Stimulated activated CD8-positive, alpha-beta memory T cell treated with anti-CD3 and anti-CD28 coated beads, Interleukin-4, amount 100 ng/mL, for 4 hours (primary cell): ENCODE measurements at places on chromosomes 5 and 9.

- DNase-seq, result no peak
Observed at GRCh38 chr5:98793223-98793622, 19.8 kb downstream of the RGMB start.

- no peak for DNase-seq
Observed at GRCh38 chr9:137968235-137968634, 90.7 kb downstream of the CACNA1B start.

DNA sequence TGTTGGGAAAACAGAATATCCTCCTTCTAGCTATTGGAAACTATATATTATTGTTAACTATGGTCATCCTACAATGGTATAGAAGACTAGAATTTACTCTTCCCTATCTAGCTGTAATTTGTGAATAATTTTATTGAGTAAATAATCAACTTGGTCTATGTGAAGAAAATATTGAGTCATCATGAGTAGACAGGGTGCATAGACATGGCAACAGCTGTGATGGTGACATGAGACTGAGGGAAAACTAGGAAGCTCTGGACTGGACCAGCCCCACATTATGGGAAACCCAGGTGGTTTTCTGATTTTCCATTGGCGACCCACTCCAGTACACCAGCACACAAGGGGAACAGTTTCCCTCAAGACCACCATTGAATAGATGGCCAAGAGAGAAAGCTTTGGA lies 95.0 kb downstream of the APBA1 start:
- DNase-seq, result no peak

DNA sequence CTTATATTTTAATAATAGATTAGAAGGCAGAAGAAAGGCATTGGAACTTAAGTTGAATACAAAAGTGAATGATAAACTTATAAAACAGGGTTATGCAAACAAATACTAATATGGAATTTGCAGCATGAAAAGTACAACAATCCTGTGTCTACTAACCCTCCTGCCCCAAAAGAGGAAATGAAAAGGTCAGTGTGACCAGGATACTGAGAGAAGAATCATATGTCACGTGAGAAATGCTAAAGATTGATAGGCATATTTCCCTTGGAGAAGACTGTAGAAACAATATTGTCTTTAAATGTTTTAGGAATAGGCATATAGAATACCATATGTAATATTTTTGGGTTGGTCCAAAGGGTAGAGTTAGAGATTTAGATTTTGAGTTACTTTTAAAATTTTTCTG lies 3.8 kb downstream of the WDR36 start:
- no peak for DNase-seq

DNA sequence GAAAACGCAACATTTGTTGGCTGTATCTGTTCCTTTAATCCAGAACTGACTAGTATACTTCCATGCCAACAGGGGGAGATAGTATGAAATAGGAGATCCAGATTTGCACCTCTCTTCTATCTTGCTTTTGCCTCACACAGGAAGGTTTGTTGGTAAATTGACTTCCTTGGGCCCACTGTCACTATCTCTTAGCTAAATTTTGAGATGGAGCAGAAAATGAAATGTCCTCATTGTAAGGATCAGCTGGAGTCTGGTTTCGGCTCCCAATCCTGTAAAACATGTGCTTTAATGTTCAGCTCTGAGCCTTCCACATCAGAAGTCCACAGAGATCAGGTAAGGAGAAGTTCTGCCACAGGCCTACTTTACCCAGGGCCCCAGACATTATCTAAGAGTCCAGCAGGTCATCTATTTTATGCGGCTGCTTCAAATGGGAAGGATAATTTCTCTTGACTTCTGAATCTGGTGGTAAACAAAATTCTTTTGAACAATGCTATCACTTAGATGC lies 176.8 kb downstream of the FER start:
- no peak for DNase-seq

DNA sequence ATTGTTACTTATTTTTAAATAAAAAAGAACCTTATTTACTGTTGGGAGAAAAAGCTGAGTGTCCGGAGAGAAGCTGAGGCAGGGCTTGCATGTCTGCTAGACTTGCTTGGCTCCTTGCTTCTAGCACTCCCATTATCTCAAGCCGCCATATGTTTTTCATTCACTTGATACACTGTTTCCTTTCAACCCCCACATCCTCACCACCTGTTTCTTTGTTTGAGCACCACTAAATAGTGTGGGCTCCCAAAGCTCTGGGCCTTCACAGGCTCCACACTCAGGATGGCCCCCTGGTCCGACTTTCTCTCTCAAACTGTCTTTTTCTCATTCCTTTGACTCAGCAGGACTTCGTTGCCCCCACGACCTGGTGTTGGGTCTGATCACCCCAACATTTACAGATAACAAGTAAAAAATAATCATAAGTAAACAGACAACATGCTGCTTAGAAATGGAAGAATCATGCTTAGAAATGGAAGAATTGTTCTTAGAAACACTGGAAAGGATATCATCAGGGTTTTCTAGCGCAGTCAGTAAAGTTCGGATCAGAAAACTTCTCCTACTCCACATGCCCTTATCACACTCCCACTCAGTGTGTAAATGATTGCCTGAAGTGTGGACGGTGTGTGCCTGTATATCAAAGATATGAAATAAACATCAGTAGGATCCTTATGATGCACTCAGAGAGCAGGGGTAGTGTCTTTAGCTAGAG lies 58.5 kb downstream of the APTX start:
- no peak for DNase-seq

- no peak for DNase-seq
Observed at GRCh38 chr9:16461851-16462250, 408.6 kb downstream of the BNC2 start.

- DNase-seq, result no peak
Observed at GRCh38 chr9:79583952-79584654, 12.3 kb downstream of the TLE4 start.

- no peak for DNase-seq
Observed at GRCh38 chr5:84381502-84382362, 2.9 kb downstream of the EDIL3 start.

- no peak for DNase-seq
Observed at GRCh38 chr5:120631611-120632010, 167.5 kb downstream of the PRR16 start.

GRCh38 chr9:93315118-93315517 lies 131.2 kb downstream of the WNK2 start:
- no peak for DNase-seq

DNA sequence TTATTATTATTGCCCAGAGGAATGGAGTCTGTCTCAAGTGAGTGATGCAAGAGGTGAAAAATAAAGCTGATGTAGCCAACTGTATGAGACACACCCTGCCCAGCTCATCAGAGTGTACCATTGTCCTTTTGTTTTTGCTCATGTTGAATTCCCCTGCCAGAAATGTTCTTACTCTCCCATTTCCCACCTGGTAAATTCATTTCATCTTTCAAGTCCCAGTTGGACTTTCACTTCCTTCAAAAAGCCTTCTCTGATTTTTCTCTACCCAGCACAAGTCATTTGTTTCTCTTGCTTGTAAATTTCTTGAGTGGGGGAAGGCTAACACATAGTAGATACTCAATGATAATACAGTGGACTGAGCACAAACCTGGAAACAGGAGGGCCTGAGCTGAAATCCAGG lies 394.5 kb upstream of the ZNF462 start:
- no peak for DNase-seq

GRCh38 chr9:68998812-68999211 lies 15.1 kb downstream of the PRKACG start:
- DNase-seq, result no peak

- no peak for DNase-seq
Observed at GRCh38 chr5:154761046-154761736, 6.0 kb downstream of the LARP1 start.

- DNase-seq, result no peak
Observed at GRCh38 chr9:1051210-1051583, 1.0 kb downstream of the DMRT2 start.

DNA sequence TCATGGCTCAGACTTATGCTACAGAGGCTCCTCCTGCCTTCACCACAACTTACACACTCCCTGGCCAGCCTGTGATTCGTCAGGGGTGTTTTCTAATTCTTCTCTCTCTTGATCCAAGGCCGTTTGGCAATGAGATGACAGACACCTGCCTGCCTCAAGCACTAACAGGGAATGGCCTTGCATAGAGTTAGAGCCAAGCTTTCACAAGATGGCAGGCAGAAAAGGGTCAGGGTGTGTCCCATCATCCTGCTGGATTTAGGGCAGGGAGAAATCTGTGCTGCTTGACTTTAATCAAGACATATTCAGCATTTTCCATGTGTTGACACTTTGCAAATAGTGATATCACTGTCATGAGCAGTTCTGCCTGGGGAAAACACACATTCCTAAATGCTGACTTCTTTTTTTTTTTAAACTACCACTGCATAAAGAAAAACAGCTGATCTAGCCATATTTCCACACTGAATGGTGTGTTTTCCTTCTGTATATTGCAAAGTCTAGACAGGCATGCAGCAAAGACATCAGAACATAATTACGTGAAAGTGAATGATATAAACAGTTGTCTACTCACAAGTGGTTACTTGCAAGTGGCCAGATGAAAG lies 95.0 kb upstream of the SLC25A48 start:
- no peak for DNase-seq

DNA sequence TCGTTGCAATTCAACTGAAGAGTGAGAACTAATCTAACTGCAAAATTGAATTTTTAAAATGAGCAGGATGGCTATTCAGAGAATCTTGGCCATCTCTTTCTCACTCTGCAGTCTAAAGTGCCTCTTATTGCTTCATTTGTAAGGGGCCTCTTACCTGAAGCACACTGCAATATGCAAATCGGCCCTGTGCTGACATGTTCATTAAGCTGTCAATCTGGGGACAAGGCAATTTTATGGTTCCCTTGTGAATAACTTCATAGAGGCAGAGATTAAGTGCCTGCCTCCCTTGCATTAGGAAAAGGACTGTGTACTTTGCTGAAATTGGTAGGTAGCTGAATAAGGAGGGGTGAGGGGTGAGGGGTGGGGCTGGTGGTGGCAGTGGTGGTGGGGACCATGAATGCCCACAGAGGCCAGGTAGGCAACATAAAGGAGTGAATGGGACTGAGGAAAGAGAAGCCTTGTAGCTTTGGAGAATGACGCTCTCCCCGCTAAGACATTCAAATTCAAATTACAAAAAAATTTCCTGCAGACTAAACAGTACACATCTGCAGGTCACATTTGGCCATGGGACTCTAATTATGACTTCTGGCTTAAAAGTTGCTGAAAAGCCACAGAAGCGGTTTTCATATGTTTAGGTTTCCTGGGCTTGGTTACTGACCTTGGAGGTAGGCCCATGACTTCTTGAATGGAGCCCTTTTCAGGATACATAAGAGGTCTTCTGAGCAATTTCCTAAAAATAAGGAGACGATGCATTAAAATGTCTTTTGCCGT lies 25.0 kb downstream of the TNFSF8 start:
- no peak for DNase-seq

DNA sequence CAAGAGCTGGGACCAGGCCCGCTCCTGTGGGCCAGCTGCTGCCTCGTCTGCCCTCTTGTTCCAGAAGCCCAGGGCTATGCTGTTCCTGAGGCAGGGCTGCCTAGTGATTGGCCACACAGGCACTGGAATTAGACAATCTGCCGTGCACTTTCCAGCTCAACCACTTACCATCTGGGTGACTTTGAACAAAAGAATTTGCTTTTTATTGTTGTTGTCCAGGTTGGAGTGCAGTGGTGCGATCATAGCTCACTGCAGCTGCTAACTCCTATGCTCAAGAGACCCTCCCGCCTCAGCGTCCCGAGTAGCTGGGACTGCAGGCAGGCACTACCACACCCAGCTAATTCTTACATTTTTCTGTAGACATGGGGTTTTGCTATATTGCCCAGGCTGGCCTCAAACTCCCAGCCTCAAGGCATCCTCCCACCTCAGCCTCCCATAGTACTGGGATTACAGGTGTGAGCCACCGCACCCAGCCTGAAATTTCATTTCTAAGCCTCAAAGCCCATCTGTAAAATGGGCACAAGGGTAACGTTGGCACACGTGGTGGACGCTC lies 1.2 kb upstream of the NEK6 start:
- DNase-seq, result no peak

GRCh38 chr9:88818495-88819201 lies 172.6 kb upstream of the S1PR3 start:
- no peak for DNase-seq

DNA sequence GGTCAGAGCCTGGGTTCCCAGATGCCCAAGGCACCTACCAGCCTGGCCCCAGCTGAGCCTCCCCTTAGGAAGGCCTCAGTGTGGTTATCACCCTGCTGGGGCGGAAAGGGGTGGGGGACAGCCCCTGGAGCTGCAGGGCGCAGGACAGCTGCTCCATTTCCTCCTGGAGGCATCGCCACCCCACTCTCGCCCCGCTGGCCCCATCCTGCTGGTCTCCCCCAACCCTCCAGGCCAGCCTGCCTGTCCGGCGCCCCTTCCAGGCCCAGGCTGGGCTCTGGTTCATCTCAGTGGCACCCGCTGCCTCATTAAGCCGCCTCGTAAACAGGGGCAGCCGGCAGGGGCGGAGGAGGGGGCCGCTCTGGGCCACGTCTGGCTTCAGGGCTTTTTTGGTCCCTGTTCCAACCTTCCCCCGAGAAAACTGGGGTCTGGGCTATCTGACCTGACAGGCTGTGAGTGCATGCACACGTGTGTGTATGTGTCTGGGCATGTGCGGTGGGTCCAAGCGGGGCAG lies 30.8 kb upstream of the ENHO start:
- no peak for DNase-seq

- no peak for DNase-seq
Observed at GRCh38 chr9:127566351-127567001, 45.6 kb upstream of the STXBP1 start.

DNA sequence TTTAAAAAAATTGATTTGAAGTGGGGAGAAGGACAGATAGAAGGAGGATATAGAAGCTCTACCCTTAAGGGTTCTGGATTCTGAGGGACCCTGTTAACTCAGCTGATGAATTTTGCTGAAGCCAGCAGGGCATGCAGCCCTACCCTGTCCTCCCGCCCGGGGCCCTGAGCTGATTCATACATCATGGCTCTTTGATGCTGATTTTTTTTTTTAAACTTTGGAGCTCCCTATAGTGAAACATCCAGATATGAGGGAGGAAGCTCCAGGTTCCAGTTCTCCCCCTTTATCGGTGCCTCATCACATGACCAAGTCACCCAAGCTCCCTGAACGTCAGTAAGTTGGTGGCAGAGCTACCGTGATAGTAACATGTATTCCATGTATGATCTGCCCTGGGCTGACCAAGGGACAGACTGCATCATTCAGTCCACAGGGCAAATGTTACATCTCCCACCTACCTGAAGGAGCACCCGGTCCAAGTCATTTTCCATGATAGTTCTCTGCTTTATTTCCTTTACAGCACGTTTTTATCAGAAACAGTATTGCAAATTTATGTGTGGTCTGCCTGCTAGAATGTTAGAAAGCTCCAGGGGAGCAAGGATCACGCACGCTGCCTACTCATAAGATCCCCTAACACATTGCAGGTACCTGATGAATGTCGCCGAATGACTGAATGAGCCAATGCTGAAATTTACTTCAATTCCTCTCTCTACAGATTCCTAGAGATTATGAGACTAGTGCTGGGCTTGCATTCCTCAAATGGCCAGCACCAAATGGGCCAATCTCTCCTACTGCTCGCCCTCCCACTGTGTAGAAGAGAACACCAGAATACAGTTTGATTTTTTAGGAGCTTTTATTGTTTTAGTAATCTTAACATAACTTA lies 25.9 kb downstream of the SPARC start:
- DNase-seq, result no peak

- no peak for DNase-seq
Observed at GRCh38 chr9:35972093-35972492, 14.1 kb upstream of the OR2S2 start.
